ENCODE measurements at places on chromosomes 5 and 9. TPM values are rescaled to one million over a fixed set of nuclear protein-coding genes. Genes with fewer than 3 reads are reported as not detected.

GRCh38 chr9:91403665-91404543 lies 19.7 kb downstream of the NFIL3 start:
- H3K27ac ChIP-seq = no peak overlapping the region
- no peak overlapping the region for H3K4me3 ChIP-seq
- no peaks in the 10 kb centered on the region for H3K4me1 ChIP-seq
- no peaks in the 10 kb centered on the region for H3K36me3 ChIP-seq
- DNase-seq = no peak
- no peaks in the 10 kb centered on the region for H3K27me3 ChIP-seq

GRCh38 chr5:78961743-78962142 lies 23.4 kb downstream of the ARSB start:
- no peak overlapping the region for H3K27ac ChIP-seq
- no peaks in the 10 kb centered on the region for H3K4me1 ChIP-seq
- no peaks in the 10 kb centered on the region for H3K27me3 ChIP-seq
- H3K4me3 ChIP-seq = no peak overlapping the region
- no peak for DNase-seq

TYRP1 gene
- 1.1 TPM for total RNA-seq

TOMM5 gene
- total RNA-seq = 39.8 TPM

SHROOM1 gene
- total RNA-seq = 15.0 TPM

NIM1K gene
- total RNA-seq = 0.58 TPM

All from aorta (tissue), 5 donors.